Colonic mucosa (tissue), 4 donors: ENCODE measurements at places on chromosomes 11 and 22. TPM values are rescaled to one million over a fixed set of nuclear protein-coding genes. Genes with fewer than 3 reads are reported as not detected.

Gene DDB1
- total RNA-seq = 189 TPM

- no peak for DNase-seq
Measured at GRCh38 chr22:50567721-50568252, 5.1 kb upstream of the SYCE3 start.

Gene RIMBP3B
- total RNA-seq = 0.05 TPM

Gene PRRG4
- 18.6 TPM for total RNA-seq

DNA sequence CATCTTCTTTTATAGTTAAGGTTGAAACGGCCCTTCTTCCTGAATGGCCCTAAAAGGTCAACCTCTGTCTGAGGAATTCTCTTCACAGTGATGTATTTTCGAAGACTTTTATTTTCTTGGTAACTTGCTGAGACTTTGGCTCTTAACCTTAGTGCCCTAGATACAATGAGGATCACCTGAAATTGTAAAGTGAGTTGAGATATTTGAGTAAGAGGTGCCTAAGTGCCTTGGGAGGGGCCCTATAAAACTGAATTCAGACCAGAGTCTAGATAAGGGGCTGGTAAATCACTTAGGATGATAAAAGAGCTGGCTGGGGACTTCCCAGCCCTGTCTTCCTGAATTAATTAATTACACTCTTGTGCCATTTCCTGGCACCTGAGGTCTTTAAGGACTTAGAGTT, 505.6 kb upstream of the KIRREL3 start:
- no peak for DNase-seq

Gene SNU13
- 169 TPM for total RNA-seq

Gene BLID
- not detected for total RNA-seq

GRCh38 chr11:62923601-62924411, 2.6 kb upstream of the CHRM1 start:
- DNase-seq = no peak

Gene CLTCL1
- 3.5 TPM for total RNA-seq

Gene NUP160
- 35.4 TPM for total RNA-seq

DNA sequence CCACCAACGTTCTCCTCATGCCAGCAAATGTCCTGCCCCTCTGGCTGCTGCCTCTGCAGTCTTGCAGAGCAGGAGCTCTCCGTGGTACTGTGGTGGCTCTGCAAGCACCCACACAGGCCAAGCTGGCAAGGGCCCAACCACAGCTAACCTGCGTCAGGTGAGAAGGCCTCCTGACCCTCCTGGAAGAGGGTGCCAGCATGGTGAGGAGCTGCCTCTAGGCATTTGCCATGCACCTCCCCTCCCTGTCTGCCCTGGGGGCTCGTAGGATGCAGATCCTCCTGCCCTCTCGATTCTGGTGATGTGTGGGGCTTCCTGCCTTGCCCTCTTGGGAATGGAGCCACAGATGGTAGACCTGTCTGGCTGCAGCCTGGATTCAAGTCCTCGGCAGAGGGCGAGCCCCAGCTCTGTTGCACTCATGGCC, 1408.8 kb downstream of the TBC1D22A start:
- DNase-seq = no peak

Gene SEC14L3
- total RNA-seq = not detected

DNA sequence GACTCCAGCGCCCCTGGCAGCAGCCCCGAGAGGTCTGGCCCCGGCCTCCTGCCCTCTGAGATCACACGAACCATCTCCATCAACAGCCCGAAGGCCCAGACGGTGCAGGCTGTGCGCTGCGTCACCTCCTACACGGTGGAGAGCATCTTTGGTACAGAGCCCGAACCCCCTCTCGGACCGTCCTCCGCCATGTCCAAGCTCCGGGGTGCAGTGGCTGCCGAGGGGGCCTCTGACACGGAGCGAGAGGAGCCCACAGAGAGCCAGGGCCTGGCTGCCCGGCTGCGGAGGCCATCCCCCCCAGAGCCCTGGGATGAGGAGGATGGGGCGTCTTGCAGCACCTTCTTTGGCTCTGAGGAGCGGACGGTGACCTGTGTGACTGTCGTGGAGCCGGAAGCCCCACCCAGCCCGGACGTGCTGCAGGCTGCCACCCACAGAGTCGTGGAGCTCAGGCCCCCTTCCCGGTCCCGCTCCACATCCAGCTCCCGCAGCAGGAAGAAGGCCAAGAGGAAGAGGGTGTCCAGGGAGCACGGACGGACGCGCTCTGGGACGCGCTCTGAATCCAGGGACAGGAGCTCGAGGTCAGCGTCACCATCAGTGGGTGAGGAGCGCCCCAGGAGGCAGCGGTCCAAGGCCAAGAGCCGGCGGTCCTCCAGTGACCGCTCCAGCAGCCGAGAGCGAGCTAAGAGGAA, 7.6 kb downstream of the IRF7 start:
- DNase-seq = no peak

GRCh38 chr22:47386812-47387510, 624.5 kb downstream of the TBC1D22A start:
- no peak for DNase-seq

Gene MOGAT2
- 211 TPM for total RNA-seq

GRCh38 chr11:12077535-12078280, 32.7 kb upstream of the MICAL2 start:
- DNase-seq = no peak

DNA sequence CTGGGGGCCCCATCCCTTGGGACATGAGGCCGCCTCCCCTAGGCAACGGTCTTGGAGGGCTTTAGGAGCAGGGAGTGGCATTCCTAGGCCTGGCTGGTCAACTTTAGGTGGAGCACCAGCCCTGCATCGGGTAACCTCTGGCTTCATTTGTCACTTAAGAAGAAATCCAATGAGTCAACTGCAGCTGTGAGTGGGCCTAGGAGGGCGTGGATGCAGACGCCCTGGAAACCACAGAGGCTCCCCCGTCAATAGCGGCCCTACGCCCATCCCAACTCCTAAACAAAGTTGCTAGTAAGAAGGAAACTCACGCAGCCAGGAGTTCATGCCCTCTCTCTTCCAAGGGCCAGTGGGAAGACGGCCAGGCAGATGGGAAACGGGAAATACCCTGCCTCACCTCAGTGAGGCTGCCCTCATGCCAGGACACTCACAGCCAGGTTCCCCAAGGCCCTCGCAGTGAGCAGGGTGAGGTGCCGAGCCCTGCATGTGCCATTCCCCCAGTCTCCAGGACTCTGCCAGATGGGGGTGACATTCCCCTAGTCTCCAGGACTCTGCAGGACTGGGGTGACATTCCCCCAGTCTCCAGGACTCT, 20.8 kb downstream of the BID start:
- DNase-seq = no peak

DNA sequence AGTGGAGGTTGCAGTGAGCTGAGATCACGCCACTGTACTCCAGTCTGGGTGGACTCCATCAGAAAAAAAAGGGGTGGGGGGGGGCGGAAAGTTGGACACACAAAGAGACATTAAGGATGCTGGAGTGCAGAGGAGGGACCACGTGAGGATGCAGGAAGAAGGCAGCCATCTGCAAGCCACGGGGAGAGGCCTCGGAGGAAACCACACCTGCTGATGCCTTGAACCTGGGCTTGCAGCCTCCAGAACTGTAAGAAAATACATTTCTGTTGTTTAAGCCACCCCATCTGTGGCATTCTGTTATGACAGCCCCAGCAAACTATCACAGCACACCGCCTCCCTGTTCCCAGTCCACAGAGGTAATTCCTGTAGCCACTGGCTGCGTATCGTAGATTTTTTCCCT, 9.2 kb upstream of the STIP1 start:
- no peak for DNase-seq

Gene TBX10
- total RNA-seq = 7.8 TPM

DNA sequence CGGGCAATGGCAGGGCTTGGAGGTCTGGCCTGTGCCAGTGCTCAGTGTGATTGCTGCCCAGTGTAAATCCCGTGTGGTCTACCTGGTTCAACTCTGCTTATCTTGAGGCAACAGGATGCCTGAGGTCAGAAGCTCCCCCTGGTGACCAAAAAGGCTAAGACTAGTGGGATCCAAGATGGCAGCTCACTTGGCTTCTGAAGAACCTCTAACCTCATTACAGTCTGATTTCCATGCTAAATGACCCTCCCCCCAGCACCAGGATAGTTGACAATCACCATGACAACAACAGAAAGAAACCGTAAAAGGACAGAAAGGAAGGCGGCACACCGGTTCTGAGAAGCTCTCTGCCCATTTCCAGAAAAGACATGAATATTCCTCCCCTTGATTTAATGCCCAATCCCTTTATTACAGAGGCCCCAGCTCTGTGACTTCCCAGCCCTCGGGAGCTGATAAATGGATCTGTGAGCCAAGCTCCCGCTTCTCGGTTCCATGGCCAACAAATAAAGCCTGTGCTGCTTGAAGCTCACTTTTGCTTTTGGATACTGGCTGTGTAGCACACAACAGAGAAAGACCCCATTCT, 398.4 kb downstream of the CTTN start:
- DNase-seq = no peak

Gene DEAF1
- 25.8 TPM for total RNA-seq

GRCh38 chr11:61994981-61995380, 27.5 kb upstream of the FTH1 start:
- no peak for DNase-seq

DNA sequence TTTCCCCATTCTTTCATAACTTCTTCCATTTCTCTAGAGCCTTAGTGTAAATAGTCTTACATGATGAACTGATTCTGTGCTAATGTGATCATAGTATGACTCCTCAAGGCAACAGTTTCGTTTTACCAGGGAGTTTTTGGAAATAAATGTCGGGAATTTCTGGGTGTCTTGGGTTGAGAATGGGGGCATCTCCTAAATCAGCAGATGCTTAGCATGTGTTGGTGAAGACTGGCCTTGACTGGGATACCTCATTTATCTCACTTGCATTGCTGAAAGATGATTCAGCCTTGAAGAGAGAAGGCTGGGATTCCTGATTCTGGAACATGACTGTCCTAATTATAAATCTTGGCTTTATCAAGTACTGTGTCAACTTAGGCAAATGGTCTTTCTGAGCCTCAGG, 115.7 kb upstream of the C11orf87 start:
- DNase-seq = no peak

DNA sequence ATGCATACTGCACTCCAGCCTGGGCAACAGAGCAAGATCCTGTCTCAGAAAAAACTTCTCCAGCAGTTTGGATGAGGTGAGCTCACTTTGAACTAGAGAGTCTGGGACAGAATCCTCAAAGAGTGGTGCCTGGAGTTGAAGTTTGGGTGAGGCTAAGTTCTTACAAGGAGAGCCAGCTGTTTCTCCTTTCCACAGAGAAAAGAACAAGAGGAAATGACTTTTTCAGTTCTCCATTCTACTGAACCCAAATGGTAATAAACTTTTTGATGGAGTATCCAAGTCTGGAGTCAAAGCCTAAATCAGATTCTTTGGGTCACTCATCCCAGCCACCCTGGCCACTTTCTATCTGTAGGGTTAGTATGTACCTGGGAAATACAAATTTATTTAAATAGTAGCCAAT, 102.7 kb downstream of the TRAF6 start:
- no peak for DNase-seq

DNA sequence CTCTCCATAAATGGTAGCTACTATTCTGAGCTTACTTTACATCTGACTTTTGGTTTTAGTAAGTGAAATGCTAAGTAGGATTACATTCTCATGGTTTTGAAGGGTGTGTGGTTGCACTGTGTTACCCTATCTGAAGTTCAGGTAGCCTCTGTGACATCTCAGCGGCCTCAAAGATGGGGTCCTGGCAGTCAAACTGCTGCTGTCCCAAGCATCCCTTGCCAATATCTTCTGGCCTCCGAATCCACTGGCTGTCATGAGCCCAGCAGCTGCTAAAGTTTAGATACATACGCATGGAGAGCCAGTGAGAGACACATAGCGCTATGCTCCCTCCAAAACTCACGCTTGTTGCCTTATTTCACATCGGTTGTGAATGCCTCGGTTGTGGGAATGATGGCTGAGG, 34.9 kb downstream of the UBASH3B start:
- no peak for DNase-seq

DNA sequence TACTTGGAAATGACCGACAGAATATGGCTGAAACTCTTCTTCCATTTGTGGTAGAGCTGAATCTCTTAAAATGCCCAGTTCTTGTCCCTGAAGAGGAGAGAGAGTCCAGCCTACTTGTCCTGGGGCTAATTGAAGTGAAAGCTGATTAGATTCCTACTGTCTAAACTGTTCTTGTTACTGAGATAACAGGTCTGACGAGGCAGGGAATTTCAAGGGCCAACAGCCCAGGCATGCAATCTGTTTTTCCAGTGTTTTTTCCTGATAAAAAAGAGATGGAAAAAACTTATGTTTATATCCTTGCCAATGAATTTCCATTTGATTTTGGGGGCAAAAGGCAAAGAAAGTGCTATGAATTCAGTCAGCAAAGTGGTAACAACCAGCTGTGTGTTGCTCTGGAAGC, 195.5 kb downstream of the ETS1 start:
- DNase-seq = no peak

Gene NXF1
- total RNA-seq = 39.2 TPM

Gene OR5B3
- total RNA-seq = not detected

DNA sequence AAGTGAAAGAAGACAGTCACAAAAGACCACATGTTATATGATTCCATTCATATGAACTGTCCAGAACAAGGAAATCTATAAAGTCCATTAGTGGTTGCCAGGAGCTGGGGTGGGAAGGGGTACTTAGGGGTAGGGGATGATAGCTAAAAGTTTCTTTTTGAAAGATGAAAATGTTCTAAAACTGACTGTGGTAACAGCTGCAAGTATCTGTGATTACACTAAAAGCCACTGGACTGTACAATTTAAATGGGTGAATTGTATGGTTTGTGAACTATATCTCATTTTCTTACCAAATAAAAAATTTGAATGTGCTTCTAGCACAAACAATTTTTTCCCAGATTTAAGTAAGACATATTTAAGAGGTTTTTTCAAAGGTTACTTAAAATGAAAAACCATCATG, 22.1 kb downstream of the CHKA start:
- no peak for DNase-seq

Gene KCNK7
- 0.69 TPM for total RNA-seq

DNA sequence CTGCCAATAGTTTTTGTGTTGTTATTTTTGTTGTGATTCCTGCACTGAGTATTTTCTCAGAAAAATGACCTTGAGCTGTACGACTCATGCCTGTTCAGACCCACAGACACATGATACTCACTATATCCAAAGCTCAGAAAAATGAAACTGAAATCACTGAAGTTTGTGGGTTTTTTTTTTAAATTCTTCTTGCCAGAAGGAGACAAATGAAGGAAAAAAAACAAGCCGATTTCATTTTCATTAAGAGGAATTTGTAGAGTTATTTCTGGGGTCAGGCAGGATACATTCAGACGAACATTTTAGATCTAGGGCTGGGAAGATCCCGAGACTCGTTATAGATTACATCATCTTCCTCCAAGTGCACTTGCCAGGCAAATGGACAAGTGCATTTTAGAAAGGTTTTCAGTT, 60.4 kb downstream of the BMAL1 start:
- no peak for DNase-seq

Gene FOSL1
- total RNA-seq = 4.2 TPM

DNA sequence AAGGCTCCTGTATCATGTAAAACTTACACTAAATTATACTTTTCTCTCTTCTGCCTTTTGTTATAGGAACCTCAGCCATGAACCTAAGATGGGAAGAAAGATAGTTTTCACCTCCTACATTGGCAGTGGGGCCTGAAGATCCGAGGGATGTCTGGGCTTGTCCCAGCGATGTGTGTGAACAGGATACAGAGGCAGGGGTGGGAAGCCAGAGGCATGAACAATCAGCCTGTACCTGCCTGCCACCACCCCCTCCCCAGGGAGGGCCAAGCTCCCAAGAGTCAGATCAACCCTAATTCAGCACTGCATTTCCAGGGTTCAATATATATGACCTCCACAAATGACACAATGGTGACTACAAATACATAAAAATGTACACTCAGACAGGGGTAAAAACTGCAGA, 9.4 kb downstream of the KIAA0930 start:
- no peak for DNase-seq

- DNase-seq = no peak
Measured at GRCh38 chr11:134071766-134072402, 3.0 kb downstream of the JAM3 start.

GRCh38 chr11:131609337-131609736, 238.9 kb downstream of the NTM start:
- DNase-seq = no peak
